ENCODE measurements at places on chromosomes 4 and X.

- DNase-seq = peak; percentile 10
Observed at GRCh38 chr4:102687982-102688433, 72.8 kb downstream of the MANBA start.

- DNase-seq = no peak
Observed at GRCh38 chr4:187124331-187124730, 400.7 kb upstream of the FAT1 start.

DNA sequence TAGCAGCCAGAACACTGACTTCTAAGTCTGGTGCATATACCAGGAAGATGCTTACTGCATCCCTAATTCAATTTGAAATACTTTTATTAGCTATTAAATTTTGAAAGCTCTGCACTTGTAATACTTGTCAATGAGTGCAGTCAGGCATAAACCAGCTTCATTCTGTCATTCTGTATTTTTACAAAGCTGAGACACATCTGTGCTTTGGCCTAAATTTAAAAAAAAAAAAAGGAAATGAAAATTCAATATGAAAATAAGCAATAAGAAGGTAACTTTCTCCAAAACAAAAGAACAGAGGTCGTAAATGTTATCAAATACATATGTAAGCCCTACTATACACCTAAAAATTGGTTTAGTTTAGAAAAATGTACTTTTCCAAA, 7.0 kb downstream of the SMIM14 start:
- DNase-seq = no peak

DNA sequence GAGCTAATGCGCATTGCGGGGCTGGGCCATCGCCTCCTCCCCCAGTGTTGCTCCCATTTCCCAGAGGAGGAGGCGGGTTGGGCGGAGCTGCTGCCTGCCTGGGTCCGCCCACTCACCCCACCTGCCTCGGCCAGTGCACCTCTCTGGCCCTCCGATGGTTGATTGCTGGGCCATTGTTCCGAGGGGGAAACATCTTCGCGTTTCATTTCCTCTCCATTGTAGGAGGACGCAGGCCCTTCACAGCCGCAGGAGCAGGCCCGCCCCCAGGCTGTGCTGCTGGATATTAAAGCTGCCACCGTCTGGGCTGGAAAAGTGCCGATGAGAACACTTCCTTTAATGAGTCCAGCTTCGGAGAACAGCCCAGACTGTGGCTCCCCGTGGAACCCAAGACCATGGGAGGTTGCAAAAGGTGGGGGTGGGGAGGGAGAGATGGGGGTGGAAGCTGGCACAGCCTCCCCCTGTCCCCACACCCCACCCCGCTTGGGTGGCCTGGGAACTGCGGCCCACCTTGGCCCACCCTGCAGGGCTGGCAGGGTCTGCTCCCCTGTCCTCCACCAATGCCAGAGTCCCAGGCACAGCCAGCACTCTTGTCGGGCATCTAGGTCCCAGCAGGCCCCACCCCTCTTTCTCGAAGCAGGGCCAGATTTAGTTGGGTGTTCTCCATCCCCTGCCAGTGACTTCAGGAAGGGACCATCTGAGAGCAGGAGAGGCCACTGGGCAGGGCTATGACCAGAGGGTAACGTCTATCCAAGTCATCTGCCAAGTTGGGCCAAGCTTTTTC, 96.6 kb downstream of the ADRA2C start:
- DNase-seq = no peak

GRCh38 chr4:73028621-73029020, 40.9 kb downstream of the COX18 start:
- DNase-seq = no peak

GRCh38 chrX:45900766-45901615, 644.2 kb downstream of the ZNF674 start:
- peak; percentile 37 for DNase-seq

DNA sequence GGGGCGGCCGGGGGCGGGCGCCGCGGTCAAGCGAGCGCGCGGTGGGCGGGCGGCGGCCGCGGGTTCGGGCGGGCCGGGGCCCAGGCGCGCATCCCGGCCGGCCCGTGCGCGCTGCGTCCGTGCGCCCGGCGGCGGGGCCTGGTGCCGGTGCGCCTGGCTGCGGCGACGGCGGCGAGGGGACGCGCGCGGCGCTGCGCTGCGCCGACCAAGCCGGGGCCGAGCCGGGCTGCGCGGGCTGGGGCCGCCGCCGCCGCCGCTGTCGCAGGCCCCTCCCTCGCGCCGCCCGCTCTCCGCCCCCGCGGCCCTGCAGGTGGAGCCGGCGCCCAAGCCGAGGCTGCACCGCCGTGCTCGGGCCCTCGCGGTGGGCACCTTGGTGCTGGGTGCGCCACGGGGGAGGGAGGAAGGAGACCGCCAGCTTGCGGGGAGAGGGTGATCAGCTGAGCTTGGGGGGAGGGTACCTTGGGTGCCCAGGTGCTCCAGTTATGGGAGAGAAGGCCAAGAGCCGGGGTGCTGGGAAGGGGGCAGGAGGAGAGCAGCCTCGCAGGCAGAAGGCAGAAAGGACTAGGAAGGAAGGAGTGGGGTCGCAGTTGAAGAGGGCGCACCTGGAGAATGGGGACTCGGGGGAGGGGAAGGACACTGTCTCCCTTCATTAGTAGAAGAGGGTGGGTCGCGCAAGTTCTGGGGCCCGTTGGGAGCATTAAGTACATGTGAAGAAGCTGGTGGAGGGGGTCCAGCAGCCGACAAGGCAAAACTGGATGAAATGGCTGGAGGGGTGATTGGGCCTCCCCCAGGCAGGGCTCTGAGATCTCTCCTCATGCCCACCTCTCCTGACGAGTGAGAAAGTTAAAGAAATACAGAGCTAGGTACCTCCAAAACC, at the start of gene PPP2R2C:
Gene PPP2R2C, minus strand, starts transcription at position 228 of the 877 bp plus-strand sequence. CDS start 385 bp downstream, outside the sequence.
- no peak for DNase-seq

DNA sequence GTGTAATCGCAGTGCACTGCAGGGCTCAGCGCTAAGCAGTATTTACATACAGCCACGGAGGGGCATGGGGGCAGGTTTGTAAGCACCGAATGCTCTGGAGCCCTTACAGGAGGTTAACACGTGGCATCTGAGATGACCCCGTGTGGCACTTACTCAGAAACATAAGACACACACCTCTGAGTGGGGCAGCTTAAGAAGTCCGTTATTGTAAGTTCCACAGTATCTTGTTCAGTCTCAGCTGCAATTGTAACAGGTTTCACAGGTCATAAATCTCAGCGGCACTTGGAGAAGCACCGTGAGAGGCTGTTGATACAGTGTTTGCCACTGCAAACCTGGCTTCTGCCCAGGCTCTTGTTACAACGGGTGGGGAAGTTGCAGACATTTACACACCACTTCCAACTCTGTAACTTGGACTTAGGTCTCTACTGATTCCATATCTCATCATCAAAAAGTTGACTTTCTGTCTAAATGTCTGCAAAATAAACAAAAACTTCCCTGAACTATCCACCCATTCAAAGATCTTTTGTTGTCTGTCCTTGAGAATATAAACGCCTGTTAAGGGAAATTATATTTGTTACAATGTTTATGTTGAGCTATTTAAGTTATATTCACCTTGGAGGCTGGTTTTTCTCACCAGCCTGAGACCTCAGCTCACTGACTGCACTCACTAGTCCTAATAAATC, 10.3 kb downstream of the CPLX1 start:
- no peak for DNase-seq

DNA sequence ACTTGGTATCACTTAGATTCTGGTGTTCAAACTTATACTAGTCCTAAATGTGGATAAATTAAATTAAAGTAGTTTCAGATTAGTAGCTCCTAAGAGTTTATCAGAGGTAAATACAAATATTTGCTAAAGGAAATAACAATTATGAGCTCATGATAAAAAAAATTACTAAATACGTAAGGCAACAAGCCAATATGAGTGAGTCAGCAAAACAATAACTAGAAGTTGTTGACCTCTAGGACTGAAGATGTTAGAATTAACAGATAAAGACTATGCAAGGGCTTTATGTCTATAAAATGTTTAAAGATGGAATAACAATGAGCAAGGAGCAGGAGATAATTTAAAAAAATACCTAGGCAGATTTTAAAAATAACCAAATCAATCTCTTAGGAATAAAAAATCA, 195.8 kb downstream of the CLCN4 start:
- peak; percentile 12 for DNase-seq

DNA sequence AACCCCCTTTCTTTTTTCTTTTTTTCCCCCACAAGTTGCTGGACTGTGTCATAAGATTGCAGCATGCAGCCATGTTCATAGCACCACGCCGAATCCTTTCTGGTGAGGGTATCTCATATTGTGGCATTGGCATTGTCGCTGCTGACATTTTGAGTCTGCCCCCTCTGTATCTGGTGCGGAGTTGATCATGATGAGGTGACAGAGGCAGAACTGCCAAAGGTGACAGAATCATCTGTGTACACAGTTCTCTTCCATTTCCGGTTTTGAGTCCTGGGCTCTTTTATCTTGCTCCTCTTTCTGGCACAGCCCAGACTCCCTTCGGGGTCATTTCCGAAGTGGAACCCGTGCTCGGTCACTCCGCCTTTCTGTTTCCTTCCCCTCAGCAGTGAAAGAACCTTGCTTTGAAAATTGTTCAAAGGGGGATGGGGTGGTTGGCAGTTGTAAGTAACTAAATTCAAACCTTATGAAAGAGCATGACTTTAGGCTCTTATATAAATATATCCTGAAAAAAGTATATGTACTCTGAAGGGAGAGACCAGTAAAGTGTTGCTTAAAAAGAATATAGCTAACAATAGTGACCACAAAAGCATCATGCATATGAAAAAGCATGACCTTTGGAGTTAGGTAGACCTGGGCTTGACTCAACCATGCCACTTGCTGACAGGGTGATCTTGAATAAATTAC, 55.0 kb upstream of the BMP2K start:
- DNase-seq = no peak

DNA sequence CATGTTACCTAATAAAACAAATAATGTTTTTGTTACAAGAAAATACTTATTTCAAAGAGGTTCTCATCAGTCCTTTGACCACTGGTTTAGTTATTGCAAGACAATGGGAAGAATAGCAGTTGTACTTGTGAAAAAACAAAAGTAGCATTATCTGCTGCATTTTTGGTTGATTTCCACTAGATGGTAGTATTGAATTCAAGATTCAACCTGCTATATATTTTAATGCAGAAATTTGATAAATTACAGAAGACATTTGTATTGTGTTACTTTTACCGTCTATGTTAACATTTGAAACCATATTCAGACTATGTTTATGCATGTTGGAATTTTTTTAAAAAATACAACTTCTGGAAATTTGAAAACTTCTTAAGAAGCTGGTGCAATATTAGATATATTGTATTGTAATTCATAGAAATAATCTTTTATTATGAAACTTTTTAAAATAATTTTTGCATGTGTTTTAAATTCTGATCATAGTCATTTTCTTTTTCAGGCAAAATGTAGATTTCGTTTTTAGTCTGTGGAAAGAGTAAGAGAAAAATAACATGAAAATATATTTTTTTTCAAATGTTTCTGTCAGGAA, 56.4 kb downstream of the SPCS3 start:
- DNase-seq = peak; percentile 43

- no peak for DNase-seq
Observed at GRCh38 chrX:117327373-117327772, 789.2 kb downstream of the KLHL13 start.

Measured in fibroblast of mammary gland (primary cell).